Mammary epithelial cell (primary cell): ENCODE measurements at places on chromosomes 12 and 14.

DNA sequence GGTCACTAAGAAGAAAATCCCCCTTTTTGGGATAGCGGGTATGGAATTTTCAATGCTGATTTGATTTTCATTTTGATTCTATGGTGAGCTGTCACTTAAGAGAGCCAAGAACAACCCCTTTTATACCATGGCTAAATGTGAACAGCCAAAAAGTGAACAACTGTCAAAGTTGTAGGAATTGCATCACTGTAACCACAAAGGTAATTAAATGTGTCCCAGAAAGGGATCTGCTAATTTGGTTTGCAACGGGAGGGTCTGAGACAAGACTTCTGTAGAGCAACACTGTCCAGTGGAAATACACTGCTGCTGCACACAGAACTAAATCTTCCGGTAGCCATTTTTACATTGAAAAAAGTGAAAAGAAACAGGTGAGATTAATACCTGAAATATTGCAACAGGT is 14.6 kb downstream of the CHST11 start:
- DNase-seq: no peak

GRCh38 chr14:74179856-74180255 is 59.4 kb upstream of the VSX2 start:
- DNase-seq: no peak

GRCh38 chr12:128914908-128915563 is 61.8 kb downstream of the GLT1D1 start:
- DNase-seq: no peak

- DNase-seq: no peak
Observed at GRCh38 chr14:50797250-50798047, 33.5 kb downstream of the NIN start.

- DNase-seq: no peak
Observed at GRCh38 chr14:56131004-56131864, 13.0 kb downstream of the PELI2 start.

- DNase-seq: no peak
Observed at GRCh38 chr12:111022386-111022785, 102.0 kb upstream of the MYL2 start.
